Astrocyte of the spinal cord (primary cell): ENCODE measurements at places on chromosomes 4 and X.
A peak's percentile ranks its signal among the peaks of the same experiment; 100 is the strongest.

DNA sequence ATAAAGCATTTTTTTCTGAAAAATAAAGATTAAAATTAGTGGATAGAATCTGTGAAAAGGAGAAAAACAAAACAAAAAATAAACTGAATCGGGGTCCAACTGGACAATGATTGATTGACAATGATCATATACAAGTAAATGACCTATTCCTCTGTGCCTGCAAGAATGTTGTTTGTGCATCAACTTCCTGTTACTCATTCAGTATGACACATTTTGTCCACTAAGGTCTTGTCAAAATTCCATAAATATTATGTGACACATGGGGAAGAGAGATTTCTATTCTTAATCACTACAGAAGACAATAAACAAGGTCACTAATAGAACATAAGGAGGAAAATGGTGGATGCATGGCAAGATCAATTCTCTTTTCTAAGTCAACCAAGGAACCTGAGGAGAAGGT is 54.9 kb downstream of the F8 start:
- DNase-seq = no peak

- no peak for DNase-seq
Measured at GRCh38 chr4:6929812-6930464, 20.3 kb downstream of the TBC1D14 start.

- DNase-seq = no peak
Measured at GRCh38 chrX:129449148-129449547, 74.1 kb downstream of the SMARCA1 start.

GRCh38 chrX:155071694-155072280 is 479 bp downstream of the BRCC3 start:
- DNase-seq = no peak

DNA sequence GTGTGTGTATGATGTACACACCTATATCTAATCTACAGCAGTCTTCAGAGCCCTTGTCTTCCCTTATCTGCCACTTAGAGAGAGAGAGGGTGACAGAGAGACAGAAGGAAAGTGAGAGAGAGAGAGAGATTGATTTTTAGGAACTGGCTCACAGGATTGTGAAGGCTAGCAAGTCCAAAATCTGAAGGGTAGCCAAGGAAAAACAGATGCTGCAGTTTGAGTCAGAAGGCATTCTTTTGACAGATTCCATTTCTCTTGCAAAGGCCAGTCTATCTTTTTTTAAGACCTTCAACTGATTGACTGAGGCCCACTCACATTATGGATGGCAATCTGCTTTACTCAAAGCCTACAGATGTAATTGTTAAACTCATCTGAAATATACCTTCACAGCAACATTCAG is 664.0 kb upstream of the IGFBP7 start:
- no peak for DNase-seq

DNA sequence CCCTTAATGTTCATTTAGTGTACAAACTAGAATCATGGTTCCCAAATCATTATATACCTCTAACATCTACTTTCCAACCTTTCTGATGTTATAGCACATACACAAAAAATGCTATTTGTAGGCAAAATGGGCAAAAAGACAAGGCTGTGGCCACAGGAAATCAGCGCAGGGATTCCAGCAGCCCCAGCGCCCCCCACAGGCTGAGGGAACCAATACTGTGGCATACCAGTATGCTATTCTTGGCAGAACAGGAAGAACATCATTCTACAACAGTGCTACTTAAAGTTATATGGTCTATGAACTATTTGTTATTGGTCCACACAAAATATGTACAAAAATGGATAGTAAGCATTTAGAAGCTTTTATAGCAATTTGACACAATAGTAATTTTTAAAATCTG is 25.3 kb downstream of the STEEP1 start:
- DNase-seq = no peak

- DNase-seq = peak; percentile 80
Measured at GRCh38 chr4:23855912-23856605, 33.8 kb downstream of the PPARGC1A start.

- DNase-seq = no peak
Measured at GRCh38 chr4:35216636-35217035, 1027.7 kb downstream of the ARAP2 start.

DNA sequence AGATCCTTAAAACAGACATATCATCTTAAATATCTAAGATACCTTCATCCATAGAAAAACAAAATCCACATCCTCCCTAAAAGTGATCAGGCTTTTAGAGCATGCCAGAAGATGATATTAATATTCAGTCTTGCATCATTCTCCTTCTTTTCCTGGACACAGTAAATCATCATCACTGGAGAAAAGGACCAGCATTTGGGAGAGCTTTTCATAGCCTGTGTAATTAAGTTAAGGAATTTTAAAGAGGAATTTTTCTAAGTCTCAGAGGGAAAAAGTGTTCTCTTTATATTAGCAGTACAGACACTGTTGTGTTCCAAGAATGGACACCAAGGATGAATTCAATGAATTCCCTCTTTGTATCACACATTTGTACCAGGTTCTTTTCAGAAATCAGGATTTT is 696 bp downstream of the SCRG1 start:
- no peak for DNase-seq

GRCh38 chr4:87851953-87852352 is 19.2 kb downstream of the MEPE start:
- no peak for DNase-seq

DNA sequence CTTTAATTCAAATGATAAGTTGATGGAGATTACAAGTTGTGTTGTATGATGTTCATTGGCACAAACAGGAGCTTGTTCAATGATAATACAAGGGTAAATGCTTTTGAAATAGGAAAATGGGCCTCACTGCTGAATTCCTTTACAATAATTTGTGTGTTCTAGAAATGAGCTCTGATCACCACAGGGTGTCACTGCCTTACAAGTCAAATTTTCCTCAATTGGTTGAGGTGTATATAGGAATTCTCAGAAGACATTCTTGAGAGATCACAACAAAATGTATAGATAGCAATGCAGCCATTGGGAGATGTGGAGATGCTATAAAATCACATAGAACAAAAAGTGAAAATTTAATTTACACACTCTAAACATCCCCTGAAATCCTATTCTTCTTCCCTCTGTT is 49.6 kb downstream of the KLF8 start:
- DNase-seq = peak; percentile 4

- DNase-seq = no peak
Measured at GRCh38 chr4:8053688-8054449, 104.7 kb downstream of the ABLIM2 start.

GRCh38 chrX:137896123-137896522 is 330.2 kb downstream of the ZIC3 start:
- DNase-seq = no peak

DNA sequence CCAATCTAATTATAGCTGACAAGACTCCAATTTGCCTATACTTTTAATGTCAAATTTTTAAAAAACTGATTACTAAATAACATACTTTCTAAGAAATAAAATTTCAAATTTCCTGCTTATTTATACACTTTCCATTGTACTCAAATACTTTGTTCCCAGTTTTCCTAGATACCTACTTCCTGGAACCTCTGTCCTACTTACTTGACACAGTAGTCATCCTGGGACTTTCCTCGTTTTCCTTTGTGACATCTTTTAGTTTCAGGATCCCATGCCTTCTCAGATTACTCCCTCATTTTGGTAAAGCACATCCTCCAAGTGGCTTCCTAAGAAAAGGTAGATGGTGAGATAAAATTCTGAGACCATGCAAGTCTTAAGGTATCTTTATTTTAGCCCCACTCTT is 13.3 kb upstream of the FAM184B start:
- no peak for DNase-seq

DNA sequence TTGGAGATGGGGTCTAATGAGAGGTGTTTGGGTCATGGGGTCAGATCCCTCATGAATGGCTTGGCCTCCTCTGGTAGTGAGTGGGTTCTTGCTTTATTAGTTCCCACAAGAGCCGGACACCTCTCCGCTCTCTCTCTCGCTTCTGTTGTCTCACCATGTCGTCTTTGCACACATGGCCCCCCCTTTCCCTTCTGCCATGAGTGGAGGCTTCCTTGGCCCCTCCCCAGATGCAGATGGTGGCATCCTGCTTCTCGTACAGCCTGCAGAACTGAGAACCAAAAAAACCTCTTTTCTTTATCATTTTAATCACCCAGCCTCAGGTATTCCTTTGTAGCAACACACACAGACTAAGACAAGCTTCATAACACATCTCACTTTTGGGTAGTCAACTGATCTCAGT is 49.6 kb upstream of the SPRY1 start:
- no peak for DNase-seq

DNA sequence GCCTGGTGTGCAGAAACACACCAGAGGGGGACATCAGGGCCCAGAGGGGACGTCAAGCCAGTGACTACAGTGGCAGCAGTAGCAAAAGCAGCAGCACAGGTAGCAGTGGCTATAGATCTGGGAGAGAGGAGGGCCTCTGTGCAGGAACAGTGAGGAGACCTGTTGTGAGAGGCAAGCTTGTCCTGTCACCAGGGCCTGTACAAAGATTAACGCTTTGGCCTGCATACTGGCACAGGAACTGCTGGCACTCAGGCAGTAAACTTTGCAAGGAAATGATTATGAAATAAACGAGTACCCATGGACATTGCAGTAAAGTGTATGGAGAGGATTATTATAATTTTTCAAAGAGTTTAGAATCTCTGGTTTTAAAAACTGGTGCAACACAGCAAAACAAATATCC is 5.5 kb upstream of the PHF8 start:
- no peak for DNase-seq

- peak; percentile 97 for DNase-seq
Measured at GRCh38 chr4:124940387-124940786, 227.9 kb upstream of the ANKRD50 start.

- DNase-seq = no peak
Measured at GRCh38 chrX:68878977-68879645, 50.3 kb downstream of the EFNB1 start.

- no peak for DNase-seq
Measured at GRCh38 chrX:41952102-41952501, 28.7 kb upstream of the CASK start.

GRCh38 chrX:130626521-130626920 is 224.7 kb downstream of the RBMX2 start:
- peak; percentile 13 for DNase-seq

DNA sequence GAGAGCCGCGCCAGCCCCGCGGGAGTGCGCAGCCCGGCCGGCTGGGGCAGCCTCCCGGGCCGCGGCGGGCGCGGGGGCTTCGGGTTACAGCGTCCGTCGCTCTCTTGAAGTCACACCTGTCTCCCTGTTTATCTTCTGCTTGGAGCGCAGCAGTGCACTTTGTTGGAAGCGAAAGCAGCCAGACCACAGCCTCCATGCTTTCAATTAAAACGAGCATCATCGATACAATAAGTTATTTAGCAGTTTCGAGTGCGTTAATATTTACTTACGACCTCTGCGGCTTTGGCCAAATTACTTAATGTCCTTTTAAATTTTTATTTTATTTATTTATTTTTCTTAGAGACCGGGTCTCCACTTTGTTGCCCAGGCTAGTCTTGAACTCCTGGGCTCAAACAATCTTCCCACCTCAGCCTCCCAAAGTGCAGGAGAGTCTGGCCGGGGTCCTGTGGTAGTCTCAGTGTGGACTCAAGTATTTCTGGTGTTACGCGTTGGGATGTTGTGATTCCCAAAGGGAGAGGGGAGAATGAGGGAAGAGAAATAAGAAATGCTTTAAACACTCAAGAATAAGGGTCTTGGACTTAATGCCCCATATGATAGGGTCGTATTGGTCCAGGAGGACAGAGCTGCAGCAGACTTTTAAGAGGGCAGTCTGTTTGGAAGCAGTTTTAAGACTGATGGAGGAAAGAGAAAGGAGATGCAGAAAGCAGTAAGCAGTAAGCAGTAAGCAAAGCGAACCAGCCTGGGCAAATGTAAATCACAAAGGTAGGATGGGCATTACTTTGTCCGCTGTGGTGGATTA is 504 bp upstream of the PDLIM3 start:
- DNase-seq = no peak

- DNase-seq = no peak
Measured at GRCh38 chr4:42844422-42845070, 48.0 kb upstream of the GRXCR1 start.

DNA sequence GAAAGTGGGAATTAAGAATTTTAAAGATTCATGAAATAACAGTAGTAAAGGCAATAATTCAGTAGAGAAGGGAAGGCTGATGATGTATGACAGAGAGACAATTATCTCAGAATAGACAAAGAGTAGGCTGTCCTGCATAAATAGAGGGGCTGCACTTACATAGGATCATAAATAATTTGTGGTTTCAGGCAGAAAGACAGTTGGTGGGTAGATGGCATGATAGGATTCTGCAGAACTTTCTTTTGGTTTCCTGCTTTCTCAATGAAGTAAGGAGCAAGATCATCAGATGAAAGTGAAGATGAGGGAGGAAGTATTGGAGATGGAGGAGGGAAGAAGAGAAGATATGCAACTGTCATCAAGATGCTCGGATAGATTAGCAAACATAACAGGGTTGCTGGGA is 604.9 kb upstream of the ZFP42 start:
- no peak for DNase-seq

GRCh38 chr4:34193451-34194154 is 2050.7 kb downstream of the ARAP2 start:
- peak; percentile 50 for DNase-seq

- no peak for DNase-seq
Measured at GRCh38 chr4:84441758-84442377, 57.2 kb downstream of the NKX6-1 start.

DNA sequence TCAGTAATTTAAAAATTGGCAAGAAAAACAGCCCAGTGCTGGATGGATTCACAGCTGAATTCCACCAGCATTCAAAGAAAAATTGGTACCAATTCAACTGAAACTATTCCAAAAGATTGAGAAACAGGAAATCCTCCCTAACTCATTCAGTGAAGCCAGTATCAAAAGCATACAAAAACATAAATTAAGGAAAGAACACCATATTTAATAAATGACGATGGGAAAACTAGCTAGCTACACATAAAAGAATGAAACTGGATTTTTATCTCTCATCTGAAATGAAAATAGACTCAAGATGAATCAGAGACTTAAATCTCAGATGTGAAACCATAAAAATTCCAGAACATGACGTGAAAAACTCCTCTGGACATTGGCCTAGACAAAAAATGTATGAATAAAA is 516.8 kb upstream of the SPANXN1 start:
- peak; percentile 66 for DNase-seq

DNA sequence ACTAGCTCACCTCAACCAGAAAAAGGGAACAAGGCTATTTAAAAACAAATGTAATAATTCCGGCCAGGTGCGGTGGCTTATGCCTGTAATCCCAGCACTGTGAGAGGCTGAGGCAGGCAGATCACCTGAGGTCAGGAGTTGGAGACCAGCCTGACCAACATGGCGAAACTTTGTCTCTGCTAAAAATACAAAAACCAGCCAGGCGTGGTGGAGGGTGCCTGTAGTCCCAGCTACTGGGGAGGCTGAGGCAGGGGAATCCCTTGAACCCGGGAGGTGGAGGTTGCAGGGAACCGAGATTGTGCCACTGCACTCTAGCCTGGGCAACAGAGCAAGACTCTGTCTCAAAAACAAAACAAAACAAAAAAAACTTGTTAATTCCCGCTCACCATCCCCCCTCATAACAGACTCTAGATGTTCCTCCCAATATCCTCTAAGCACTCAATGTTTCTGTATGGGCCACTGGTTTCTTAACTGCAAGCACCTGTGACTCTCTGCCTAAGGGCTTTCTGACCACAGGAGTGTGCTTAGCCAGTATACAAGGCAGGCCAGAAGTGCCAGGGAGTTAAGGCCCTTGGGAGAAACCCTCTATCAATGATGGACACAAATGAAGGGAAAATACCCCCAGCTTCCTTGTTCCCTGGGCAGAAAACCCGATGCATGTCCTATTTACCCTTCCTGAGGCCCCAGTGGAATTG is 21.0 kb upstream of the THOC2 start:
- no peak for DNase-seq

- no peak for DNase-seq
Measured at GRCh38 chr4:138632856-138633579, 382.6 kb upstream of the NOCT start.
